ENCODE measurements at places on chromosomes 4 and X. TPM values are rescaled to one million over a fixed set of nuclear protein-coding genes. Genes with fewer than 3 reads are reported as not detected.

Gene NOX1
- not detected for total RNA-seq

Gene SPANXB1
- not detected for total RNA-seq

Gene PDLIM5
- total RNA-seq: 44.2 TPM

Gene MAGEB18
- total RNA-seq: not detected

Gene RRH
- total RNA-seq: not detected

Gene F11
- total RNA-seq: 53.1 TPM

Gene PAGE5
- not detected for total RNA-seq

Gene CITED1
- total RNA-seq: not detected

Gene DIAPH2
- total RNA-seq: 23.3 TPM

Gene NDST4
- total RNA-seq: not detected

Gene DDX53
- total RNA-seq: not detected

Gene KCTD8
- total RNA-seq: not detected

Gene TMEM144
- total RNA-seq: 13.0 TPM

Gene TMPRSS11D
- not detected for total RNA-seq

Gene SGMS2
- 32.2 TPM for total RNA-seq

Gene MAGEA4
- total RNA-seq: not detected

Gene MAGIX
- 13.2 TPM for total RNA-seq

Gene TMEM156
- 2.9 TPM for total RNA-seq

Gene COL25A1
- 0.99 TPM for total RNA-seq

Gene CYTL1
- total RNA-seq: not detected

Gene FAM149A
- total RNA-seq: 51.4 TPM

Gene NLRP2B
- total RNA-seq: not detected

Gene OTC
- 1.8 TPM for total RNA-seq

Gene ADRA2C
- 6.7 TPM for total RNA-seq

Gene PRICKLE3
- total RNA-seq: 13.2 TPM

Gene TMA16
- total RNA-seq: 19.2 TPM

Gene HMX1
- not detected for total RNA-seq

Gene NPNT
- total RNA-seq: 29.1 TPM

Gene DOK7
- total RNA-seq: 6.3 TPM

Gene MTMR8
- total RNA-seq: 1.0 TPM

Data from body of pancreas (tissue), 4 donors.